ENCODE measurements at places on chromosomes 4 and X.

DNA sequence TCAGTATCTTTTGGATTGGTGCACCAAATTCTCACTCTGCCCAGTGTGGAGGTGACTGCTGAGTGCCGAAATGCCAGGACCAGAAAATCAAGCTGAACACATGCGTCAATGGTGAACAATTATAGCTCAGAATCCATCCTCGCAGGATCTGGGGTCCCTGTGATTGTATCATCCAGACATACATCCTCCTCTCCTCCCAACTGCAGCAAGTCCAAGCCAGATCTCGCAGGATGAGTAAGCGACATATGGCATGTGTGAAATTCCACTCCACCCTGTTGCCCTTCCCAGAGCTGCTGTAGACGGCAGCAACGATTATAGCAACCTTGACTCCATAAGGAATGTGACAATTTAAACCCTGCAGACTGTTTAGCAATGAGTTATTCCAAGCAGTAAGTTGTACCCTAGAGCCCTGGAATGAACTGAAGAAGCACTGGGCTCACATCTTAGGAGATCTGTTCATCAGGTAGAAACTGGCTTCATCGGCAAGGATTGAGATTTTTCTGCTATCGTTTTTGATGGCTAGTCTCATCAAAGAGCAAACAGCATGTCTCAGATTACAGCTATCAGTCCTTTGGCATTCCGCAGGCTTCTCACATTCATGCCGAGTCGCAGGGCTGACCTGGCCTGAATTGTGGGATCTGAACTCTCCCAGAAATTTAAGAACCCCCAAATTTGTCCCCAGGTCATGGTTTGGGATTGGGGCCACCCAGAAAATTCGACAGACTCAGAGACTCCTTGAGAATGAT is 35.5 kb upstream of the SORBS2 start:
- DNase-seq: no peak

DNA sequence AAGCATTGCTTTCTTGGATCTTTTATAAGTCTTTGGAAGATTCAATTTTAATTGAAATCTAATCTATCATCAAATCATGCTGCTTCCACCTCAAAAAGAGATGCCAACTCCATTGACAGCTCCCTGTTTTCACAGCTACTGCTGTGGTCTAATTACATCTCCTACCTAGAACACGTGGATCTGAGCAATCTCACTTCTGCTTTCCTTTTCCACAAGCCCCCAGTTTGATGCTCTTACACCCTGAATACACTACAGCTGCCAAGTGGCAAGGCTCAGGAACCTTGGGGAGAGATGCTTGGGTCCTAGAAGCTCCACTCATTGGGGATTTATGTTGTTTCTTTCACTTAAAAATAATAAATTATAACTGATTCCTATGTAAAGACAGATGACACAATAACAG is 172.0 kb downstream of the CFAP299 start:
- no peak for DNase-seq

DNA sequence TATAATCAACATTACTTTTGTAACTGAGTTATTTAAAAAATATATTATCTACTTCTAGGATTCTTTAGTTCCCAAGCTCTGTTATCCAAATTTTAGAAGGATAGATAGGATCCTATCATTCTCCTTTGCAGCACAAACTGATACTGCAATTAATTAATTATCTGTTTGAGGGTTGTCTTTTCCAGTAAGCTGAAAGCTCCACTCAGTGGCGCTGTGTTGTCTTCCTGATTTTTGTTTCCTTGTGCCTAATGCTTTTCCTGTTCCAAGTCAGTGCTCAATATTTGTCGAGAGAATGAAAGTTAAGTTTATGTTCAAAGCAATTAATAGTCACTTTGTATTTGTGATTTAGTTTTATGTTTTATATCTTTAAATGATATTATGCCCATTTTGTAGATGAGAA is 107.4 kb upstream of the ANK2 start:
- DNase-seq: no peak

GRCh38 chrX:10367406-10367805 is 210.6 kb downstream of the CLCN4 start:
- DNase-seq: no peak

All from stimulated activated naive CD4-positive, alpha-beta T cell treated with Interleukin-2 at 50 U/mL for 16 hours (primary cell).